ENCODE measurements at places on chromosomes 12 and 14. TPM values are rescaled to one million over a fixed set of nuclear protein-coding genes. Genes with fewer than 3 reads are reported as not detected.

DNA sequence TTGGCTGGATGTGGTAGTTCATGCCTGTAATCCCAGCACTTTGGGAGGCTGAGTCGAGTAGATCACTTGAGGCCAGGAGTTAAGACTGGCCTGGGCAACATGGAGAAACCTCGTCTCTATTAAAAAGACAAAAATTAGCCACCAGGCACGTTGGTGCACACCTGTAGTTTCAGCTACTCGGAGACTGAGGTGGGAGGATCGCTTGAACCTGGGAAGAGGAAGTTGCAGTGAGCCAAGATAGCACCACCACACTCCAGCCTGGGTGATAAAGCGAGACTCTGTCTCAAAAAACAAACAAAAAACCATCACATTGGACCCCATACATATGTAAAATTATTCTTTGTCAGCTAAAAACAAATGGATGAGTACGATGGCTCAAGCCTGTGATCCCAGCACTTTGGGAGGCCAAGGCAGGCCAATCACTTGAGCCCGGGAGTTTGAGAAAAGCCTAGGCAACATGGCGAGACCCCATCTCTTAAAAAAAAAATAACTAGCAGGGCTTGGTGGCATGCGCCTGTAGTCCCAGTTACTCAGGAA is 43.9 kb downstream of the LIMA1 start:
- no peak for DNase-seq

GRCh38 chr14:23831596-23831995 is 122.0 kb upstream of the DHRS4 start:
- no peak for DNase-seq

DNA sequence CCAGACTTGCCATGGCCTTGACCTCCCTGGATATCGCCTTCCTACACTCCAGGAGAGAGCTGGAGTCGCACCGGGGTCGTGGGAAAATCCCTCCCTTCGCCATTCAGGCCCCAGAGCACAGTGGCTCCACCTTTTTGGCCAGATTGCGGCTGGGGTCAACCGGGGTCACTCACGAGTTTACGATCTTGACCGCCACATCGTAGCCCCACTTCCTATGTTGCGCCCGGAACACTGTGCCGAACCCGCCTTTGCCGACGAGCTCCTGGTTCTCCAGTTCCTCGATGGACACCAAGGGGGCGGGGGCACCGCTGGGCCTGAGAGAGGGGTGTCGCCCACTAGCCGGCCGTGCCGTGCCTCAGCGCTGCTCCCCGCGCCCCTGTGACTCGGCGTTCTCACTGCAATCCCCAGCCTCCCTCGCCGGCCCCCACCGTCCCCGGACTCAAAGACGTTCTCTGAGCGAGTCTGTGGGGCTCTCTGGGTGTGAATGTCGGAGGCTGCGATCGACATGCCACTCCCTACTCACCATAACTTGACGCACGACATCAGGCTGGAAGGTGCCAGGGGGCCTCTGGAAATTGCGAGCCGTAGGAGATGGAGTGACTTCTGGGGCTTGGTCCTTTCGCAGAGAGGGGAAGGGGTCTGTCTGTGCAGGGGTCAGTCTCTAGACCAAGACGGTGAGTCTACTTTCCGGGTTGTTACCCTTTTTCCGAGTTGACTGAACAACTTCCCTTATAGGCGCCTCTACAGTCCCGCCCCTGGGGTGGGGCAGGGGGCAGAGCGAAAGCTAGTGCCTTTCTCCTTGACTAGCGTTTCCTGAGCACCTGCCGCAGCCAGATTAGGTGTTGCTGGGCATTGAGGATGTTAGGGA is at the start of gene RIPK3:
TSS of gene RIPK3 (minus strand) at position 708 of the 868 bp plus-strand sequence. CDS start at position 543, 165 bp downstream.
- DNase-seq: peak; percentile 66

- no peak for DNase-seq
Observed at GRCh38 chr14:67172520-67172919, 16.7 kb upstream of the GARIN2 start.

DNA sequence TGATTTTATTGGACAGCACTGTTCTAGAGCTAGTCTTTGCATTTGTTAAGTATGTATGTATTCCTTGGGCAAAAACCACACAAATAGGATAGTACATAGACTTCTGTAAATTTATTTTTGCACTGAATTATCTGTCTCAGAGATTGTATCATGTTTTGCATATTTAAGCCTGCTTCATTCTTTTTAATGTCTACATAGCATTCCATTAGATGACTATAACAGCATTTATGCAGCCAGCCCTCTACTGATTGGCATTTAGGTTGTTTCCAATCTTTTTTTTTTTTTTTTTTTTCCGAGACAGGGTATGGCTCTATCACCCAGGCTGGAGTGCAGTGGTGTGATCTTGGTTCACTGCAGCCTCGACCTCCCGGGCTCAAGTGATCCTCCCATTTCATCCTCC is 34.5 kb downstream of the SYNDIG1L start:
- DNase-seq: no peak

DNA sequence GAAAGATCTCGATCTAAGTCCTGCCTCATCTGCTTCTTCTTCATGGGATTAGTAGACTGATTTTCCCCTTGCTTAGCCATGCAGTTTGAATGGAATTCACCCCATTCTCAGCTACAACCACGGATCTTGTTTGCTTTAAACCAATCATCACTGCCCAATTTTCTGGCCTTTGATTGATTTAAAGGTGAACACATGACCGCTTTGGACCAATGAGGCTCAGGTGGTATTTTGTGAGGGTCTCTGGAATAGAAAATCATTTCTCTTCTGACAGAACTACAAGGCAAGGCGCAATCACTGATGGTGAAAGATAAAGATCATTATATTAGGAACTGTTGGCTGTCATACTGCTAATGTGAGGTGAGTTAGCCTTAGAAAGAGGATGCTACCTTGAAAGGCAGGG is 213.0 kb upstream of the PLEKHG7 start:
- no peak for DNase-seq

- no peak for DNase-seq
Observed at GRCh38 chr14:75906680-75907280, 75.0 kb downstream of the TGFB3 start.

DNA sequence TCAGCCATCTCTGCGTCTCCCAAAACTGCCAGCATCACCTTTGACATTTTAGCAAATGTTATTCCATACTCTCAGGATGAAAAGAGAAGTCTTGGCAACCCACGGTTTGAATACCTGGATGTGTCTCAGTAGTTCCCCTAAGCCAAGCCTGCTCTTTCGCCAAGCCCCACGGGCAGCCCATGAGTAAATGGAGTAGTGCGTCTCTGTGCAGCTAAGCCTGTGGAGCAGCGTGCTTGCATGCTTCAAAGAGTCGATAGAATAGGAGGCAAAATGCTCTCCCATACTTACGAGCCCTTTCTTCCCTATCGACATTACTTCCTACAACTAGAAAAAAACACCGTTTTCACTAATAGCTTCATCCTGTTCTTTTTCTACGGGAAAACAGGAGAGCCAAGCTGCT is 634.5 kb upstream of the TMEM132C start:
- no peak for DNase-seq

GRCh38 chr14:101380940-101381339 is 180.4 kb upstream of the DIO3 start:
- no peak for DNase-seq

DNA sequence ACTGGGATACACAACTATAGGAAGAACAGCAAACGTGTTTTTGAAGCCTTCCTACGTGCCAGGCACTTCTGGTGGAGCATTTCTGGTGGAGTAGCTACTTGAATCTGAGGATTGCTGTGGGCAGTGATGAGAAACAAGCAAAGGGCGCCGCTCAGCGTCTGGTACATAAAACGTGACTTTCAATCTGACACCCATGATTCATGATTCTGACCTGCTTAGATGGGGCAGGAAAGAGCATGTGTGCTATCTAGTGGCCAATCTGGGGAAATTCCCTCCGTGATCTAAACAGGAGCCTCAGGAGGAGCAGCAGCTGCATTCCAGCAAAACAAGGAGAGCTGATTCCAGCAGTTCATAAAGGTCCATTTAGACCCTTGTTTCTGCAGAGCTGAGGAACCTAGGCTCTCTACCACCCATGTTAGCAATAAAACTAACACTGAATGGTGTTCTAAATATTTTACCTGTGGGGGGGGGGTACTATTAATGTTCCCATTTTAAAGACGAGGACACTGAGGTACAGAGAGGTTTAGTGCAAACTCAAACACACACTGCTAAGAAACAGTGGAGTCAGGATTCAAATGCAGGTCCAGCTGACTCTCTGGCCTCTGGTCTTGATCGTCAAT is 37.8 kb downstream of the PAH start:
- DNase-seq: no peak

- no peak for DNase-seq
Observed at GRCh38 chr12:2689879-2690278, 104.9 kb upstream of the FKBP4 start.

DNA sequence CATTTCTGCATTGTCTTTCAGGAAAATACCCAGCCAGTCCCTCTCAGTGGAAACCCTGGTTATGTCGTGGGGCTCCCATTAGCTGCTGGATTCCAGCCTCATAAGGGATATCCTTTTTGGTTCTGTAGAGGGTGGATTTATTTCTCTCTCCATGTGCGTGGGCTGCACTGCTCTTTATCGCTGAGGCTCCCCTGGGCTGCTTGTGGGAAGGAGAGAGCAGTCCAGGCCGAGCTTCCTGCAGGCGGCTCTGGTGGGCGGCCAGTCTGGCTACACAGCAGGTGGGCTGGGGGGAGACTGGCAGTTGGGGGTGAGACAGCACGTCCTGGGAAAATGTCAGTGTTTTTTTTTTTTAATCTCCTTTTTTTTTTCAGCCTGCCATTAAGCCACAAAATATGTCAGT is 27.6 kb downstream of the TCTN1 start:
- no peak for DNase-seq

GRCh38 chr14:22479776-22480464 is 109.1 kb downstream of the DAD1 start:
- DNase-seq: no peak

DNA sequence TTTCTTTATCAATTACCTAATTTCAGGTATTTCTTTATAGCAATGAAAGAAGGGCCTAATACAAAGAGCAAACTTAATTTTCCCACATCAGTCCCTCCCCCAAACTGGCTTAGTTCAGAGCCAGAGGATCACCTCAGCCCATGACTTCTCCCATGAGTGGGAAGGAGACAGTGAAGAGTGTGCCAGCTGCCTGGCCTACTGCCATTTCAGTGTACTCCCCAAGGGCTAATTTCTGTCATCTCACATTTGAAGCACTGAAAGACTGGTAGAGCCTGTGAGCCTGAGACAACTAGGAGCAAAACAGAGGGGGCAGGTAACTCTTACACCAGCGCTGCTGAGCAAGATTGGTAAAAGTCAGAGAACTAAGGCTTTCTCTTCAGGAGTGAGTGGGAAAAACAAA is 29.1 kb upstream of the ADAM20 start:
- no peak for DNase-seq

DNA sequence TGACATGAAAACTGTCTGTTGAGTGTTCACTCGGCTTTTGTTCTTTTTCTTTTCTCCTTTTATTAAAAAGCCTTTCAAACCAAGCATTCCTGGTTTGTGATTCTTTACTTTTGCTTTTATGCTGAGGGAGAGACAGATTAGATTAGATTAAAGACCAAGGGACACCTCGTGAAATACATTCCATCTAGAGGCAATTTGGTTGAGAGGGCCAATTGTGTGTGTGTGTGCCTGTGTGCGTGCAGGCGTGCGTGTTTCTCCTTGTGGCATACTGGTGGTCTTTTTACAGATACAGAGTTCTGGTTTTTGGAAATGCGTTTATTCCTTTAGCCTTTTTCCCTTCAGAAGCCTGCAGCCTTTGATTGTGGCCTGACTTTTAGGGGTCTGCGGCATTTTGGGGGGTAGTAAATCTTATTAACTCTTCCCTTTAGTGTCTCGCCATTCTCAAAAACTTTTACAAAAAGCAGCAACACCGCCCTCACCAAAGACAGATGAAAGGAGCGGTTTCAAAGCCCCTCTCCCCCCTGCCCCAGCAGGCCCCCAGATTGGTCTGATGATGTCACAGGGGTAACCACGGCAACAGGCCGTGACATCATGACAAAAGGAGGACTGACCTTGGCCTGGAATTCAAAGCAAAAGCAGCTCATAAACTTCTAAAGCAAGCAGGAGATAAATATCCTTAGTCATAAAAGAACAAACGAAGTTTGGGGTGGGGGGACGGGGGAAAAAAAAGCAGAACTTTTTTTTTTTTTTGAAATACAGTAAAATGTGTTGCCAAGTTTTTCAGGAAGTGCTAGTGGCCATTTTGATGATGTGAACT is 84.1 kb upstream of the TBX3 start:
- DNase-seq: no peak

- no peak for DNase-seq
Observed at GRCh38 chr12:123278101-123278627, 6.5 kb upstream of the CDK2AP1 start.

DNA sequence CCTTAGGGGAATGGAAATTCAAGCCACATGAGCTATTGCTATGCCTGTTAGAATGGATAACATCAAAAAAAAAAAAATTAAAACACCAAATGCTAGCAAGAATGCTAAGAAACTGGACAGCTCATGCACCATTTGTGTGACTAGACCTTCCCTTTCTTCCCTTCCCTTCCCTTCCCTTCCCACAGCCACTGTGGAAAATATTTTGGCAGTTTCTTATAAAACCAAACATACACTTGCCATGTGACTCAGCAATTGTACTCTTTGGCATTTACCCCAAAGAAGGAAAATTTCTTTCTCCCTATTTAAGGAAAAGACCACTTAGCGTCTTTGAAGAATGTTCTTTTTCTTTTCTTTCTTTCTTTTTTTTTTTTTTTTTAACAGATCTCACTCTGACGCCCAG is 49.1 kb upstream of the FKBP4 start:
- DNase-seq: no peak

The BBS10 gene
- 8.0 TPM for total RNA-seq

The CTSG gene
- total RNA-seq: not detected

The CCDC177 gene
- not detected for total RNA-seq

The ARF6 gene
- 136 TPM for total RNA-seq

The GSC gene
- not detected for total RNA-seq

The TTC9 gene
- total RNA-seq: 11.1 TPM
